GM12878 (cell line): ENCODE measurements at places on chromosomes 12 and 14.

DNA sequence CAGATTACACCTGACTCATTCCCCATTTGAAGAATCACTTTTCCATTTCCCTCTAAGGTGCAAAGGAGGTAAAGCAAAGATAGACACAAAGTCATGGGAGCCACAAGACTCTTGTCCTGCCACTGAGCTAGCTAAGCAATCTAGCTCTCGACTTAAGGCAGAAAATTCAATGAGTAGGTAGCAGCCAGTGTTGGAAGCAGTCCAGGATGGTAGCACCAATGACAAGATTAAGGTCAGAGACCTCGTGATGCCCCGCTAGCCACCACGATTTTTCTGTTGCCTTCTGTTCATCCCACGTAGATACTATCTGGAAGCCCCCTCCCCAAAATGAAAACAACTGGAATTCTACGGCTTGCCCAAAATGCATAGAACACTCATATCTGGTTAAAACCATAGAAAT, 1.4 kb downstream of the VAMP1 start:
- H3K27ac ChIP-seq = peak overlapping the region; percentile 63
- H3K4me3 ChIP-seq = peak overlapping the region; percentile 99
- H3K27me3 ChIP-seq = no peaks in the 10 kb centered on the region
- peaks cover 22% of the 10 kb centered on the region for H3K4me1 ChIP-seq
- DNase-seq = no peak

DNA sequence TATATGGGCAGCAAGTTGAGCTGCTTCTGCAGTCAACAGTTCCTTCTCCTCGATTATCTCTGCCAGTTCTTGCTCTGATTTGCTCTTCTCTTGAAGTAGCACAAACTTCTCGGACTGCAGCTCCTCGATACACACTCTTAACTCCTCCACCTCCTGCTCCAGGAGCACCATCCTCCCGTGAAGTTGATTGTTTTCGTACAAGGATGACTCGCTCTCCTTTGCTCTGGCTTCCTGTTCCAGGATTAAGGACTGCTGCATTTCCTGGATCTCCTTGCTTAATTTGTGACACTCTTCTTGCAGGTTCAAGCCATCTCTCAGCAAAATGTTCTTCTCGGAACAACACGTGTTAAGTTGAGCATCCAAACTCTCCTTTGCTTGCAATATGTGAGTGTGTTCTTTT, 56.2 kb upstream of the VPS33A start:
- H3K27me3 ChIP-seq = no peaks in the 10 kb centered on the region
- H3K27ac ChIP-seq = no peak overlapping the region
- DNase-seq = no peak

DNA sequence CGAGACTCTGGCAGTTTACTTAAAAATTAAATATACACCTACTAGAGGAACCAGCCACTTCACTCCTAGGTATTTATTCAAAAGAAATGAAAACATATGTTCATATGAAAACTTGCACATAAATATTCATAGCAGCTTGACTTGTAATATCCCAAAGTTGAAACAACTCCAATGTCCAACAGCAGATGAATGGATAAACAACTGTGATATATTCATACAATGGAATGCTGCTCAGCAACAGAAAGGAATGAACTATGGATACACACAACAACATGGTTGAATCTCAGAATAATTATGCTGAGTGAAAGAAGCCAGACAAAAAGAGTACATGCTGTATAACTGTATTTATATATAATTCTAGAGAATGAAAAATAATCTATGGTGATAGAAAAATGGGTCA, 53.4 kb upstream of the DACT1 start:
- H3K27ac ChIP-seq = no peak overlapping the region
- no peak overlapping the region for H3K4me3 ChIP-seq

GRCh38 chr14:51203881-51204280, 36.2 kb upstream of the TMX1 start:
- H3K4me1 ChIP-seq = peaks cover 20% of the 10 kb centered on the region
- no peaks in the 10 kb centered on the region for H3K36me3 ChIP-seq
- DNase-seq = no peak
- no peaks in the 10 kb centered on the region; the same call in 1 of the 2 replicates for H3K27me3 ChIP-seq
- no peak overlapping the region; the same call in 1 of the 2 replicates for H3K27ac ChIP-seq

DNA sequence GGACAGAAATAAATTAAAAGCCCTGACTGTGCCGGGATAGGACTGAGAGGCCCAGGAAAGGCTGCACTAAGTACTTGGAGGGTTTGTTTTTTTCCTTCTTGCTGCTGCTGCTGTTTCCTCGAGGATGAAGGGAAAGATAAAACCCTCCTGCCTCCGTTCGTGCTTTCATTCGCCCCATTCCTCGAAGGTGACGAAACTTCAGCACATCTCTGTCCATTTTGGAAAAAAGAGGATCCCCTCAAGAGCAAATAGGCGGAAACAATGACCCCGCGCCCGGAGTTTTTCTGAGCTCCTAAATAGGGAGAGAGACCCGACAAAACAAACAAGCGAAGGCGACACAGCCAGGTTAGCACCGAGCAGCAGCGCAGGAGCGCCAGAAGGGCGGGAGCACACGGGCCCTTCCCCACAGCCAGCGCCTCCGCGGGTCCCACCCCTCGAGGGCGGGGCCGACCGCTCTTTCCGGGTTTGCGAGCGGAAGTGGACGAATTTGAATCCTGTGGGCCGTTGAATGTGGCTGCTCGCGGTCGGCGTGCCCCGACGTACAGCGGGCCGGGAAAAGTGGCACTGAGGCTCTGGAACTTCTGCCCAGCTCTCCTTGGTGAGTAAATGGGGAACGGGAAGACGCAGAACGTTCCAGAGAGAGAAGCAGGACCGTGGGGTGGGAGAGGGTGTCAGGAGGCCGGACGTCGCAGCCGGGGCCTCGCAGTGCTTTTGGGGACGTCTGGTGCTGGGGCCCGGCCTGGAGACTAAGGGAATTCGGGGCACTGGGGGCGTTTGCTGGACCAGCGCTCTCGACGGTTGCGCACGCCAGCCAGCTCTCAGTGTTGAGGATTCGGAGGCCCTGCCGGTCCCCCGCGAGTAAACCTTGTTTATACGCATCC, at the start of gene G2E3:
TSS of gene G2E3 (plus strand) at position 484 of the 881 bp plus-strand sequence. CDS start 21,922 bp downstream, outside the sequence.
- DNase-seq = peak; percentile 48
- H3K27ac ChIP-seq = peak within 1 kb of the TSS; percentile 84
- H3K27me3 ChIP-seq = no peaks in the 10 kb centered on the region; the same call in 1 of the 2 replicates
- peak within 1 kb of the TSS; percentile 94 for H3K4me3 ChIP-seq
- H3K4me1 ChIP-seq = no peaks in the 10 kb centered on the region
- H3K36me3 ChIP-seq = no peaks in the 10 kb centered on the region

GRCh38 chr14:99282261-99283050, 10.5 kb upstream of the BCL11B start:
- H3K36me3 ChIP-seq = no peaks in the 10 kb centered on the region
- H3K4me3 ChIP-seq = no peak overlapping the region
- H3K27ac ChIP-seq = no peak overlapping the region
- no peak for DNase-seq

DNA sequence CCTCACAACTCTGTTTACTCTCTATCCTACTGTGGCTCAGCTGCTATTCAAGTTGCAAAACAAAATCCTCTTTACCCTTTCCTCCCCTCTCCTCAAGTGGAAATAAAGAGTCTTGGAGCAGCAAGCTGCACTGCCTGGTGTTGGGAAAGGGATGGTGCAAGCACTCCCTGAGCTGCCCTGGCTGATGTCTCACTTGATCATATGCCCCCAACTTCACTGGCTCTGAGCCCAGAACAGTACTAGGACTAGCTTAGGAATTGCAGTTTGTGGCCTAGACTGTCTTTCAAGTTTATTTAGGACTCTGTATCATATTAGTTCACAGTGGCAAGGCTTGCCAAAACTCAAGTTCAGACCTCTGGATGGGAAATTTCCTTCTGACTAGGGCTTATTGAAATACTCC, 1683.8 kb upstream of the SEL1L start:
- no peaks in the 10 kb centered on the region for H3K27me3 ChIP-seq
- DNase-seq = no peak
- no peak overlapping the region for H3K27ac ChIP-seq
- H3K4me1 ChIP-seq = no peaks in the 10 kb centered on the region
- no peak overlapping the region for H3K4me3 ChIP-seq

DNA sequence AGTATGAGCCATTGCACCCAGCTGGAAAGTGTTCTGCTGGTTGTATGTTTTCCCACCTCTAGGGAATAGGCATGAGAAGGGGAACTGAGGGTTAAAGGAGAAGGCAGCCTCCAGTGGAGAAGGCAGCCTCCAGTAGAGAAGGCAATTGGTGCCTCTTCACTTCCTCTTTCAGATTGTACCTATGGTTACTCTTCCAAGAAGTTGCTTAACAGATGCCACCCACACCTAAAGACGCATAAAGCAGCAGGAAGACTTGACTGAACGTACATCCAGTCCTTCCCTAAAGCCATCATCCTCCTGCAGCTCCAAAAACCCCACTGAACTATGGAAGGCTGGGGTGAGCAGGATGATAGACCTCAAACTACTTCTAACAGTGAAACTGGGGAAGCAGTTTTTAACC, 13.1 kb downstream of the DPF3 start:
- no peaks in the 10 kb centered on the region for H3K36me3 ChIP-seq
- no peak overlapping the region for H3K4me3 ChIP-seq
- no peak for DNase-seq
- peaks cover 14% of the 10 kb centered on the region for H3K4me1 ChIP-seq

DNA sequence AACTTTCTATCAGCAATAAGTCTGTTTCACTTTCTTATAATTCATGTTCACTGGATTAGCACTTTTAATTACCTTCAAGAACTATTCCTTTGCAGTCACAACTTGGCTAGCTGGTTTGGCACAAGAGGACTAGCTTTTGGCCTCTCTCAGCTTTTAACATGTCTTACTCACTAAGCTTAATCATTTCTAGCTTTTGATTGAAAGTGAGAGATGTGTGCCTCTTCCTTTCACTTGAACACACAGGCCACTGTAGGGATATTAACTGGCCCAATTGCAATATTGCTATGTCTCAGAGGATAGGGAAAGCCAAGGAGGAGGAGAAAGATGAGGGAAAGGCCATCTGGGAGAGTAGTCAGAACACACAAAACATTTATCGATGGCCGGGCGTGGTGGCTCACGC, 92.7 kb downstream of the PRICKLE1 start:
- H3K4me3 ChIP-seq = no peak overlapping the region
- H3K4me1 ChIP-seq = no peaks in the 10 kb centered on the region
- H3K27ac ChIP-seq = no peak overlapping the region
- no peaks in the 10 kb centered on the region for H3K27me3 ChIP-seq
- no peaks in the 10 kb centered on the region for H3K36me3 ChIP-seq

DNA sequence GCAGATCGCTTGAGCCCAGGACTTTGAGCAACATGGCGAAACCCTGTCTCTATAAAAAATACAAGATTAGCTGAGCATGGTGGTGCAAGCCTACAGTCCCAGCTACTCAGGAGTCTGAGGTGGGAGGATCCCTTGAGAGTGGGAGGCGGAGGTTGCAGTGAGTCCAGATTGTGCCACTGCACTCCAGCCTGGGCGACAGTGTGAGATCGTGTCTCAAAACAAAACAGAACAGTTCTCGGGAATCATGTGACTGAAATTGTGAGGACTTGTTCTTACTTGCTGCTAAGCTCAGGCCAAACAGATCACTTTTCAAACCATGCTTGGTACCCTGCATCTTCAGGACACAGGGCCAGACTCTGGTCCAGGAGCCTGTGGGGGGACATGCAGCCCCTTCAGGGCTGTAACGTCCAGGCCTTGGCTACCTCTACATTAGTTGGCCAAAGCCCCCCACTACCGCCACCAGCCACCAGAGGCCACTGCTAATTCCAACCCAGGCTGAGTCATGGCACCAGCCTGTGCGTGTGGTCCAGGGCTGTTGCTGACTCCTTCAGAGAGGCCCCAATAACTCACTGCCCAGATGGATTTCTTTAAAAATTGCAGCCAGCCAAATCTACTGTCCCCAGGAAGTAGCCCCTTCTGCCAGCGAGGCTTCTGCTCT, 33.4 kb upstream of the SYNDIG1L start:
- peaks cover 5% of the 10 kb centered on the region for H3K27me3 ChIP-seq
- no peak for DNase-seq
- no peaks in the 10 kb centered on the region for H3K4me1 ChIP-seq
- no peak overlapping the region for H3K4me3 ChIP-seq
- no peaks in the 10 kb centered on the region for H3K36me3 ChIP-seq

- no peaks in the 10 kb centered on the region for H3K4me1 ChIP-seq
- no peaks in the 10 kb centered on the region for H3K36me3 ChIP-seq
- H3K27ac ChIP-seq = no peak overlapping the region
- H3K4me3 ChIP-seq = no peak overlapping the region
- H3K27me3 ChIP-seq = no peaks in the 10 kb centered on the region
- no peak for DNase-seq
These were observed 199.6 kb downstream of the BCL11B start for GRCh38 chr14:99072433-99072832.

DNA sequence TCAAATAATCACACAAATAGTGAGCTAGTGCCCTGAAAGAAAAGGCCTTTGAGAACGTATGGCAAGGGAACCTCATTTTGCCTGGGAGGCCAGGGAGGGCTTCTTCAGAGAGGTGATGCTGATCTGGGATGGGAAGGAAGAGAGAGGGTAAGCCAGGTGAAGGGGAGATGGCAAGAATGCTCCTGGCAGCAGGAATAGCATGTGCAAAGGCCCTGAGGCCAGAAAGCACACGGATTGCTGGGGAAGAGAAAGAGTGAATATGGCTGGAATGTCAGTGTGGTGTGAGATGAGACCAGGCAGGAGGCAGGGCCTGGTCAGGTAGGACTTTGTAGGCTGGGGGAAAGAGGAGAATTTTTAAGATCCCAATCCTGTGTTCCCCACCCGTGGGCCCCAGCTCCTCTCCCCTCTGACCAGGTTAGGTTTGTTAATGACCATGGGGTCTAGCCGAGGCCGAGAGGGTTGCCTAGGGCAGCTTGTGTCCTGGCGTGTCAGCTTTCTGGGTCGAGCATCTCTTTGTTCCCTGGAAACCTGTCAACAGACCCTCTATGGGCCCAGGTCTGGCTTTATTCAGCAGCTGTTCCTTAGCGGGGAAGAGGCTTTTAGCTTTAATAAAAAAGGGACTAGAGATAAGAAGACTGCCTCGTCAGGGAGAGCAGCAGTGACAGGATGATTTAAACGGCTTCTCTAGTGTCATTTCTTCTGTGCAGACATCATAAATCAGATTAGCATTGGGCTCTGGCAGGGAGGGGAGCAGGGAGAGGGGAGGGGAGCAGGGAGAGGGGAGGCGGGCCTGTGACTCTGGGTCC, 123.4 kb downstream of the ADCK1 start:
- DNase-seq = no peak
- H3K36me3 ChIP-seq = no peaks in the 10 kb centered on the region
- no peaks in the 10 kb centered on the region for H3K27me3 ChIP-seq
- no peaks in the 10 kb centered on the region for H3K4me1 ChIP-seq

DNA sequence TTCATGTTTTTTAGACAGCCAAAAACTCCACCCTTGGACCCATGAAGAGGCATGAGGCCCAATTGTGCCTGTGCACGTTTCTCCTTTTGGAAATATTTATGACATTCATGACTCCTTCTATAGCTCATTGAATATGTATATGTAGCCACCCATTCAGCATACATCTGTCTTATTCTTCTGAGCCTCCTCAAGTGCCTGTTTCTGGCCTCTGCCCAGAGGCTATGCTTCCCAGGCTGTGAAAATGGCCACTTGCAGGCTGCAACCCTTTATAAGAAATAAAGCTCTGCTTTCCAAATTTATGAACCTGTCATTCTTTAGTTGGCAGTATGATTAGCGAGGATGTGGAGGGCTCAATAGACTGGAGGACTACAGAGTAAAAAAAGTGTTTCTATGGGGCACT, 35.3 kb downstream of the TSPAN19 start:
- no peaks in the 10 kb centered on the region for H3K27me3 ChIP-seq
- H3K27ac ChIP-seq = no peak overlapping the region
- no peaks in the 10 kb centered on the region for H3K36me3 ChIP-seq
- no peak for DNase-seq
- no peak overlapping the region for H3K4me3 ChIP-seq
- H3K4me1 ChIP-seq = no peaks in the 10 kb centered on the region
